ENCODE measurements at places on chromosomes 16 and 17.

DNA sequence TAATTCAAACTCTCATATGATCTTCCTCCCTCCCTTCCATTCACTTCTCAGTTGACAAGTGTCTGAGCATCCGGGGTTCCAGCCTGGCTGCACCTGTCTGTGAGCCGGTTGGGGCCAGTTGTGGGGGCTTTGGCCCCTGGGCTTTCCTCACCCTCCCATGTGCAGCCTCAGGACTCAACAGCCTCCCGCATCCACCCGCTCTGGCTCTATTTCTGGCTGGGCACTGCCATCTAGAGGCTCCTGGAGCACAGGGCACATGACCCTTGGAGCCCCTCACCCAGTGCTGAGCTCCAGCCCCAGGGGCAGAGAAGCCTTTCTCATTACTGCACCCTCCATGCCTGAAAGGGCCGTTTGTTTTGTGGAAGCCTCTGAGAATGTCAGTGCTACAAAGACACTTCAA, 43.3 kb downstream of the HAPSTR1 start:
- DNase-seq = peak; percentile 61

DNA sequence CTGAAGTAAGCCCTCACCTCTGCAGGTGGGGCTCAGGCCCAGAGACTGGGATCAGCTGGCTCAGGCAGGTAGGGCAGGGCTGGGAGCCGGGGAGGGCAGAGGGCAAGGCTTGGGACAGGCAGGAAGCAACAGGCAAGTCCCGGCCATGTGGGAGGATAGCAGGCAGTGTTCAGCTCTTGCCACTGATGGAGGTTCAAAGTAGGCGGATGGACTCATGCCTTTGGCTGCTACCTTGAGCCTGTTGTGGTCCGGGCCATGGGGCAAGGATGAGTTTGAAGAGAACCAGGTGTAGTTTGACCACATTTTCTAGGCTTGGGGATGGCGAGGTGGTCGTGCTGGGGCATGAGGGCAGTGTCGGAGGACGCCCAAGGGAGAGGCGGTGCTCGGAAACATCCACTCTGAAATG, 2.7 kb downstream of the PRCD start:
- DNase-seq = no peak

GRCh38 chr16:53559270-53559951, 56.4 kb upstream of the AKTIP start:
- DNase-seq = peak; percentile 19

- DNase-seq = no peak
Observed at GRCh38 chr17:5975661-5976060, 94.5 kb upstream of the WSCD1 start.

- DNase-seq = peak; percentile 37
Observed at GRCh38 chr16:49921791-49922456, 66.0 kb upstream of the ZNF423 start.

DNA sequence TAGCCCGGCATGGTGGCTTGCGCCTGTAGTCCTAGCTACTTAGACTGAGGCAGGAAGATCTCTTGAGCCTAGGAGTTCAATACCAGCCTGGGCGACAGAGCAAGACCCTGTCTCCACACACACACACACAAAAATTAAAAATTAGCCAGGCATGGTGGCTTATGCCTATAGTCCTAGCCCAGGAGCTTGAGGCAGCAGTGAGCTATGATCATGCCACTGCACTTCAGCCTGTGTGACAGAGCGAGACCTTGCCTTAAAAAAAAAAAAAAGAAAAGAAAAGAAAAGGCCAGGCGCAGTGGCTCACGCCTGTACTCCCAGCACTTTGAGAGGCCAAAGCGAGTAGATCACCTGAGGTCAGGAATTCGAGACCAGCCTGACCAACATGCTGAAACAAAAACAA, 23.9 kb downstream of the C17orf75 start:
- no peak for DNase-seq

DNA sequence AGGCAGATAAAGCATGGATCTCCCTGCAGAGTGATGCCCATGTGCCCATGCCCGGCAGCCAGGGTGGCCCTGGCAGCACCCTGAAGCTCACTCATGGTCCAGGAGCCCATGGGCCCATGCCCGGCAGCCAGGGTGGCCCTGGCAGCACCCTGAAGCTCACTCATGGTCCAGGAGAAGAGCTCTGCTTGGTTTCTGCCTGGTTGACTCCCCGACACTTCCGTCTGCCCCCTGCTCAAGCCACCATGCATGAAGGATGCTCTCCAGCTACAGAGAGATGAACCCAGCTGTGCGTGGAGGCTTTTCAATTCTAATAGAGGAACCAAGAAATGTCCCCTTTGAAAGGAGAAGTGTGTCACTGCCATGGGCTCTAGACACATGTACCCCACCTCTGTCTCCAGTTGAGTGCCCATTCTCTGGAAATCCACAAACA, 8.7 kb downstream of the CCL17 start:
- DNase-seq = no peak

- DNase-seq = peak; percentile 40
Observed at GRCh38 chr16:88705076-88705684, 1.0 kb downstream of the RNF166 start.

GRCh38 chr17:35846055-35846809, 22.5 kb downstream of the HEATR9 start:
- no peak for DNase-seq

DNA sequence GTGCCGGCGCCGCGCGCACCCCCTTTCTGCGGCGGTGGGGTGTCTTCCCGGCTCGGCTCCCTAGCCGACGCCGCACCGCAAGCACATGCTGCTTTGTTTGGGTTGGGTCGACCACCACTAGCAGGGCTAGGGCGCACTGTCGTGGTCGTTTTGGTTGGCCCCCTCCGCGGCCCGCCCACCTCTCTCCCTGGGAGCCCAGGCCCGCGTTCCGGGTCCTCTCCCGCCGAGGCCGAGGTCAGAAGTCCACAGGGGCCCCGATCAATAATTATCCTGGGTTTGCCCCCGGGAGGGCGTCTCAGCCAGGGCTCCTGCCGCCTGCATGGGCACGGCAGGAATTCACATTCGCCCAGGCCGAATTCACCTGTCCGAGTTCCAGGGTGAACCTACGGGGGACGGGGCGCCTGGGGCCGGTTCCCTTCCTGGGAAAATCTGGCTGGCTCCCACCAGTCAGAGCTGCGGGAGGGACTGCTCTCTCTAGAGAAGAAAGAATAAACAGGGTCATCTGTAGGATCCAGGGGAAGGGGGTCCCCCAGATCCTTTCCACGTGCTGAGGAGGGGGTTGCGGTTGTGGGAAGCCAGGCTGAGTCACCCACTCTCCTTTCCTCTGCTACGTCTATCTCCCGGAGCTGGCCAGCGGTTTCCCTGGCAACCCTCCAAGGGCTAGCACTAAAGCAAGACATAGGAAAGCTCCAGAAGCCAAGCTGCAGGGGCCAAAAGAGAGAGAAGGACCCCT, 584 bp upstream of the STAT5B start:
- DNase-seq = peak; percentile 78

DNA sequence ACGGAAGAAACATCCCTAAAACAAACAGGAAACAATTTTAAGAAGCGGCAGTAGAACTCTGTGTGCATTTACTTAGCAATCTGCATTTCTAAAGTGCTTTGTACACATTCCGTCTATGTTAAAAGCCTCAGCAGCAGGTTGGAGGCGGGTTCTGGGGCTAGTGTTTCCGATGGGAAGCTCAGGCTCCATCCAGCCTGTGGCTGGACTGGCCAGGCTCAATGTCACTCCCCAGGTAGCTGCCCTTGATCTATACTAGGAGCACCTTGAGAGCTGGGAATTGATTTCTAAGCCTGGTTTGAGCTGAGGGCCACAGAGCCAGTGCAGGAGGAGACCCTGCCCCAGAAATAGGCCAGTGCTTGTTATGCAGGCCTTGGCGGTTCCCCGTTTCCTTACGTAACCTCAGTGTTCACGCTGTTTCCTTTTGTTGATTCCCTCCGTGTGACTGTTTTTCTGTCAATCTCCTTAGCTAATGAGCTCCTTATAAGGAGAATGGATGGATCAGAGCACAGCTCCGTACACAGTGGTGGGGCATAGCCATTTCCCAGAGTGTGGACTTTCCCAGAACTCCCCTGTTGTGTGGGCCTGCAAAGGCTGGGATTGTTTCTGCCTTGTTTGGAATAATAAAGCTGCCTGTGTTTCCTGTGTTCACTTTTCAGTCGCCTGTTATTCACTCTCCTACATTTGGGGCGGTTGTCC, 21.4 kb downstream of the ADORA2B start:
- DNase-seq = peak; percentile 23

DNA sequence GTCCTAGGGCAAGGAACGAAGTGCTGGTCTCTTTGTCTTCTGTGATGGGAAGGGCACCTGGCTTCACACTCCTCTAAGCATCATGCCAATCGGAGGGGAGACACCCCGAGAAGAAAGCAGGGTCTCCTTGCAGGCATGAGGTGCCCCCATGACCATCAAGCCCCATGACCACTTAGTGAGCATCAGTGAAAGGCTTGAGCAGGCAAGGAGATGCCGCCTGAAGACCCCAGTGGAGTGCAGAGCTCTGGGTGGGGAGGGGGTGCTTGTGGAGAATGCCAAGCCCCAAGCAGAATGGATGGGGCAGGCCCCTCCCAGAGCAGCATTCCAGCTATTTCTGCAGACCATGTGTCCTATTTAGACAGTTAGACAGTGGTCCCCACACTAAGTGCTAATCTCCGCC, 232.7 kb upstream of the TNRC6C start:
- no peak for DNase-seq

DNA sequence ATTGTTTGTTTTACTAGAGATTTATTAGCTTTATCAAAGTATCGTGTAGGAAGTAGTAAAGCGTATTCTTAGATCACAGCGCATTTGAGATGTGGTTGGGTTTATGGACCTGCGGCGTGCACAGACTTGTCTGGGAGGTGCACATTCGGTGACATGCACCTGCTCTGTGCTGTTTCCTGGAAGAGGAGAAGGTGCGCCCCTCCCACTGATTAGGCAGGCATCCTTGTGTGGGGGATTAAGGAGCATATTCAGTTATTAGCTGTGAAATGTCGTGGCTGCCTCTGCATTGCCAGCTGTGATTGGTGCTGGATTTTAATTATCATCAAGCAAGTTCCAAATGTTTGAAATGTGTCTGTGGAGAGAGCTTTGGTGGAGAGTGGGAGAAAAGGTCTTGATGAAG, 903.8 kb upstream of the RBFOX1 start:
- DNase-seq = no peak

GRCh38 chr17:68509141-68510057, 2.8 kb upstream of the PRKAR1A start:
- DNase-seq = peak; percentile 30

- DNase-seq = peak; percentile 53
Observed at GRCh38 chr16:24753437-24753836, 24.0 kb downstream of the TNRC6A start.

DNA sequence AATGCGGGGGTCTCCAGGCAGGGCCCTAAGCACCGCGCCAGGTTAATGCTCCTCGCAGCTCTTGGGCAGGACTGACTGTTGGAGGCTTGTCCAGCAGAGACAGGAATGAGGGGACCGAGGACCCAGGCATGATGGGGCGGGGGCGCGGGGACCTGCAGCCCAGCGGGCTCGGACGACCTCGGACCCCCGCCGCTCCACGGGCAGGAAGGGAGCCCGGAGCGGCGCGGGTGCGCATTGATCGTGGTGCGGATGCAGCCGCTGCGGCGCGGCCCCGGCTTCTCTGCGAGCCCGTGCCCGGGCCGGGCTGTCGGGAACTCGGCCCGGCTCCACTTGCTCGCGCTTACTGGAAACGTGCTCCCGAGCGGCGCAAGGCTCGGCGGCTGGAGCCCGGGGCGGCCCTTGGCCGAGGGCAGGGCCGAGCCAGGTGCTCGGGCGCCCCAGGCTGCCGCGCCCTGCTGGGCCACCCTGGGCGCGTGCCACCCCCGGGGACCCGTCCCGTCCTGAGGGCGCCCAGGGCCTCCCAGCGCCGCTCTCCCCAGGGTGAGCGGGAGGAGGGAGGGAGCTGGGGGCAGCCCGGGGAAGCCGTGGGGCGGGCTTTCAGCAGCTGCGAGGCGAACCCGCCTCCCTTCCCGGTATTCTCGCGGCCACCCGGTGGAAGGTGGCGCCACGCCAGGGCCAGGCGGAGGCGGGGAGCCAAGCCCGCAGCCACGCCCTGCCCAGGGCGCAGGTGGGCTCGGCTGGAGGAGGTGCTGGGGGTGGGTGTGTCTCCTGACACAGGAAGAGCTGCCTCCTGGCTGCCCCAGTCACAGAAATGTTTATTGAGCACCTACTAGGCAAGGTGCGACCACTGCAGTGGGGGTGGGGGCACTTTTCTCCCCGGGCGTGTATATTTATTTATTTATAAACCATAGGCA, 45.9 kb downstream of the SOCS3 start:
- peak; percentile 74 for DNase-seq

GRCh38 chr17:14123619-14124278, 54.4 kb downstream of the COX10 start:
- no peak for DNase-seq

- peak; percentile 76 for DNase-seq
Observed at GRCh38 chr17:37134050-37134449, 185.3 kb downstream of the AATF start.

DNA sequence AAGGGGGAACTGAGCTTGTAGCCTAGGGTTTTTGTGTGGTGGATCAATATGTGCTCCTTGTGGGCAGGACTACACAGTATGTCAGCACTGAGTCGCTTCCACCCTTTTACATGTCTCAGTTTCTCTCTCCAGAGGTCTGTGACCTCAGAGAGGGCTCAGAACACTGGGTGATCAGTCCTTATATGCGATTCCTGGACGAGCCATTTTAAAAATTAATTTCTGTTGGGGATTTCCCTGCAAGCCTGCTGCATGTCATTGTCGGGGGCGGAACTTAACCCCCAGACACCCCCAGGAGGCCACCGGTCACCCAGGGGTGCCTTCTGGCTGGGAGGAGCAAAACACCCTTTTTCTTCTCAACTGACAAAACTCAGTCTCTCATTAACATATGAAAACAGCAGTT, 14.1 kb downstream of the DHRS7B start:
- DNase-seq = no peak

DNA sequence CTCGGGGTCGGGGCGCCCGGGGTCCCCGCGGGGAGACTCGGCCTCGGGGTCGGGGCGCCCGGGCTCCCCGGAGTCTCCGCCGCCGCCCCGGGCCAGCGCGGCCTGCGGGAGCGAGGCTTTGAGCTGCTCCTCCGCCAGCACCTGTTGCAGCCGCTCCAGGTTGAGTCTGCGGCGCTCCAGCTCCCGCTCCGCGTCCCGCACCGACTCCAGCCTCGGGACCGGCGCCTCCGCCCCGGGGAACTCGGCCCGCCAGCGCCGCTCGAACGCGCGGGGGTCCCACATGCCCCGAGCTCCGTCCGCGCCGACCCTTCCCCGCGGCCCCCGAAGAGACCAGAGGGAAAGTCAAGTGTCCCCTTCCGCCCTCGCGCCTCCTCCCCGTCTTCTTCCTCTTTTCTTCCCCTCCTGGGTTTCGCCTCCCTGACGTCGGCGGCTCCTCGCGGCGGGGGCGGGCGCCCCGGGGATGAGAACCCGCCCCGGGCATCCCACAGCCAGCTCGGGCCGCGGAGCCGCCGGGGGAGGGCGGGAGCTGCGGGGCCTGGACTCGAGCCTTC, 40.8 kb upstream of the BHLHA9 start:
- peak; percentile 20 for DNase-seq

GRCh38 chr17:78421084-78421533, 42.7 kb downstream of the PGS1 start:
- no peak for DNase-seq

DNA sequence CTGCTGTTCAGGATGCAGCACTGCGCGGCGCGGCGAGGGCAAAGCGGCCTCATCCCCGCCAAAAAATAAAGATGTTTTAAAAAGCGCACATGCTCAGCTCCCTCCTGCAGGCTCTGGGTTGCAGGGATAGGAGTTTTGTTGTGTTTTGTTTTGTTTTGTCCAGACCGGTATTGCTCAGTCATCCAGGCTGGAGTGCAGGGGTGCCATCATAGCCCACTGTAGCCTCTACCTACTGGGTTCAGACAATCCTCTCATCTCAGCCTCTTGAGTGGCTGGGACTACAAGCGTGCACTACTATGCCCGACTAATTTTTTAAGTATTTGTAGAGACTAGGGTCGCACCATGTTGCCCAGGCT, 636 bp downstream of the WWOX start:
- no peak for DNase-seq

Measured in hematopoietic multipotent progenitor cell treated with erythropoietin and hydrocortisone succinate and interleukin-3 and kit ligand, for 8 days (in vitro differentiated cells).